ENCODE measurements at places on chromosomes 11 and 22. TPM values are rescaled to one million over a fixed set of nuclear protein-coding genes. Genes with fewer than 3 reads are reported as not detected.

GRCh38 chr11:118927554-118928100 lies 1.9 kb upstream of the BCL9L start:
- no peak for DNase-seq

- DNase-seq, result peak; percentile 66
These were observed 15.2 kb upstream of the NUP160 start for GRCh38 chr11:47863189-47863897.

The SEPTIN3 gene
- 1.9 TPM for total RNA-seq

The TECTA gene
- total RNA-seq, result 0.48 TPM

The MS4A15 gene
- not detected for total RNA-seq

GRCh38 chr11:124892146-124892545 lies 5.5 kb downstream of the ROBO4 start:
- no peak for DNase-seq

DNA sequence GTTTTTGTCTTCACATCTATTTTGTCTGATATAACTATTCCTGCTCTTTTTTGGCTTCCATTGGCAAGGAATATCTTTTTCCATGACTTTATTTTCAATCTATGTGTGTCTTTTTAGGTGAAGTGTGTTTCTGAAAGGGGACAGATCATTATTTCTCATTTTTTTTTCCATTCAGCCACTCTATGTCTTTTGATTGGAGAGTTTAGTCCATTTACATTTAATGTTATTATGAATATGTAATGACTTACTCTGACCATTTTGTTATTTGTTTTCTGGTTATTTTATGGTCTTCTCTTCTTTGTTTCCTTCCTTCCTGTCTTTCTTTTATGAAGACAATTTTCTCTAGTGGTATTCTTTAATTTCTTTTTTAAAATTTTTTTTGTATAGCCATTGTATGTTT lies 178.6 kb upstream of the CNTN5 start:
- no peak for DNase-seq

DNA sequence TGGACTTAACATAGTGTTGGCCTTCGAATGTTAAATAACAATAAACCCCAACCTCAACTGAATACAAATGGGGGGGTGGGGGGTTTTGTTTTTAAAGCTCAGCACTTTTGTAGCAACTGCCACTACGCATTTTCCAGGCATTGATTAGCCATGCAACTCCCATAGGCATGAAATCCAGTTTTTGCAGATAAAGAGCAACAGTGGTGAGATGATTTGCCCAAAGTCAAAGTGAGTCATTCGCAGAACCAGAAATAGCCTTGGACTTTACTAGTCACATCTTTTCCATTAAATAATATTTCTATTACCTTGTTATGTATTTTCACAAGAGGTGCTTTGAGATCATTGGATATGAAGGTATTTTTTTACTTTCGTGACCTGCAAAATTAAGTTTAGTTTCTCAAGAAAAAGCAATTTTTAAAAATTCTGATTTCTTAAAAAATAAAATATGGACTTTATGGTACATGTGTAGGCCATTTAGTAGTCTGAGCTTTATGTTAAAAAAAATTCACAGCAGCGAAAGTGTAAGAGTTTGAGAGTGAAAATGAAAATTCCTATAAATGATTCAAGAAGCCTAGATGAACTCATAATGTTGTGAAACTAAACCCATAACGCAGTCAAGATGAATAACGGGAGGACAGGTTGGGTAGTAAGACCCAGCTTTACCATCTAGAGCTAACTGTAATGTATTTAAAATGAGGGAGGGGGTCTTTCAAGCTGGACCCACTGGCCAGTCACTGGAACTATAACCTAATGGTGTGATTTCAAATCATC lies 1.9 kb upstream of the PHF21A start:
- DNase-seq, result no peak

- no peak for DNase-seq
These were observed 190.0 kb downstream of the PGR start for GRCh38 chr11:100939571-100939970.

The MPZL3 gene
- 6.9 TPM for total RNA-seq

- no peak for DNase-seq
These were observed 483 bp upstream of the ACCSL start for GRCh38 chr11:44047298-44047697.

- DNase-seq, result no peak
These were observed 696.3 kb downstream of the DLG2 start for GRCh38 chr11:84930863-84931262.

The MN1 gene
- total RNA-seq, result not detected

- DNase-seq, result no peak
These were observed 99.6 kb downstream of the TIMP3 start for GRCh38 chr22:32900886-32901635.

DNA sequence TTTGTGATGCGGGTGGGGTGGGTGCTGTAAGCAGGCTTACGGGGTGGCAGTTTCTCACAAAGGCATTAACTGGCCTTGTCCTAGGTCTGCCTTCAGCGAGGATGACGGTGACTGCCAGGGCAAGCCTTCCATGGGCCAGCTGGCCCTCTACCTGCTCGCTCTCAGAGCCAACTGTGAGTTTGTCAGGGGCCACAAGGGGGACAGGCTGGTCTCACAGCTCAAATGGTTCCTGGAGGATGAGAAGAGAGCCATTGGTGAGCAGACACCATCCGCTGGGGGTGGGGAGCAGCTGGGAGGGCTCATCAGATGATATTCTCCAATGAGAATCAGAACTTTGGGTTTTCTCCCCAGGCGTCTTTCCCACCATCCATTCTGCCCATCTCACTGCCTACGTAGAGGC lies 5.8 kb downstream of the TCN2 start:
- no peak for DNase-seq

The GUCY1A2 gene
- not detected for total RNA-seq

DNA sequence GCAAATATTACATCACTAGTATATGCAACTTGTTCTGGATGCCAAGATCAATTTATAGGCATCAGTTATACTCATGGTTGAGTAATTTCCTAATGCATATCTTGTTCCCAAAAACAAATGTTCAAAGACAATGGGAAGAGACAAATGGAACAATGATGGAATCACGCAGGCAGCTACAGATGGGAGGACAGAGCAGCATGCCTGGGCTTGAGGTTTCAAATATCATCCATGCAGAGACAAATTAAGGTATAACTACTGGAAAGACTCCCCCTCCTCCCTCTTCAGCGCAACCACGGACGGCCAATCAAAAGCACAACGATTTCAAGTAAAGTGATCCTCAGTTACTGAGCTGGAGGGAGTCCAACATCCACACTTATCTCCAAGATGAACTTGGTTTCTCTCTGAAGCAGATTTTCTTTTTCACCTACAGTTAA lies 106.8 kb downstream of the CCDC83 start:
- DNase-seq, result no peak

The ZBTB16 gene
- total RNA-seq, result not detected

DNA sequence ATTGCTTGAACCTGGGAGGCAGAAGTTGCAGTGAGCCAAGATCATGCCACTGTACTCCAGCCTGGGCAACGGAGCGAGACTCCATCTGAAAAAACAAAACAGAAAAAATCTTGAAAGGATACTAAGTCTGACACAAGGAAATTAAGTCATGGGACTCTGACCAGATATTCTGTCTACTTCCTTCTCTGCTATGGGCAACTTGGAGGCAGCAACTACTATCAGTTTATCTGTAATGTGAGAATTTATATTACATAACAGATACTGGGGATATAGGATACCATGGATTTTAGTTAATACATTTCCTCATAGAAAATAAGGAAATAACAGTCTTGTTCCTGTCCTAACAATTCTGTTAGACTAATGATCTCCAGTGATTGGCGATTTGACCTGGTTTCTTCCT lies 1.6 kb upstream of the SGSM3 start:
- DNase-seq, result no peak

DNA sequence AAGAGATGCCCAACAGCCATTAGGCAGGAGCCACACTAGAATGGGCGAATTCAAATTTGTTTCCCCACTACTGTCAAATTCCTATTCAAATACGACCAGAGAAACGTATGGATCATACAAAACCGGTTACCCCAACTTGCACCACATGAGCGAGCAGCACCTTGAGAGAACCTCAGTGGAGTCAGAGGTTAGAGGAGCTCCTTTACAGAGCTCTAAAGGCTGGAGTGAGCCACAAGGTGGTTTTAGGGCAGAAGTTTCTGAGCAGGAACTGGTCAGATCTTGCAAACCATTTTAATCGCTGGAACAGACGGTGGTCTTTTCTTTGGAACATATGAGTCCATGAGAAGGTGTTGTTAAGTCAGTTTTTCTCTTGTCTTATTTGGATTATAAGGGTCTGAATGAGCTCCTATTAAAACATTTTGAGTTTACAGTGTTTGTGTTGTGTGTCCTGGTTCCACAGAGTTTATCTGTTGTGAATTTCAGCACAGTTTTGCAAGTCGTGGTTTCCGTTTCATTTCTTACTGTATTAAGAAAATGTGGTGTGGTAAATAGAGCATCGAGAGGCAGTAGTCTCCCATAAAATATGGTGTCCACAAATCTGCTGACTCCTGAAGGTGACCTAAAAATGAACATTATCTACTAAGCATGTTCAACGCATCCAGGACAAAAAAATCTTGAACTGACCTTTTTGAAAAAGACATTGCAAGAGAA lies 471.7 kb downstream of the NTM start:
- no peak for DNase-seq

DNA sequence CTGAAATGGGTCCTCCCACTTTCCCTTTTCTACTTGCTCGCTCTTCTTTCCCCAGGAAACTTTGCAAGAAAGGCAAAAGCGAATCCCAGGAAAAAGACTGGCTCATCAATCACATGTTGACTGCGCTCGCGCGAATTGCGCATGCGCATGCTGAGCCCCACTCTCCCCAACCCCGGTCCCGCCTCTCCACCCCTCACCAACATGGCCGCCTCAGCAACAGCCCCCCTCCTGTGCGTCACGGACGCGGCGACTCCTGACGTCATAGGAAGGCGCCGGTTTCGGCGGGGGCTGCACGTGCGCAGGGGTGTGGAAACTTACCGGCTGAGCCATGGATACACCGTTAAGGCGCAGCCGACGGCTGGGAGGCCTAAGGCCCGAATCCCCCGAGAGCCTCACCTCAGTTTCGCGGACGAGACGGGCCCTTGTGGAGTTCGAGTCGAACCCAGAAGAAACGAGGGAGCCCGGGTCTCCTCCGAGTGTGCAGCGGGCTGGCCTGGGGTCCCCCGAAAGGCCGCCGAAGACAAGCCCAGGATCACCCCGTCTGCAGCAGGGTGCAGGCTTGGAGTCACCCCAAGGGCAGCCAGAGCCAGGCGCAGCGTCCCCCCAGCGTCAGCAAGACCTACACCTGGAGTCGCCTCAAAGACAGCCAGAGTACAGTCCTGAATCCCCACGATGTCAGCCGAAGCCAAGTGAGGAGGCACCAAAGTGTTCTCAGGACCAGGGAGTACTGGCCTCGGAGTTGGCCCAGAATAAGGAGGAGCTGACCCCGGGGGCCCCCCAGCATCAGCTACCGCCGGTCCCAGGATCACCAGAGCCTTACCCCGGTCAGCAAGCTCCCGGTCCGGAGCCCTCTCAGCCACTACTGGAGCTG lies at the start of gene CCDC86:
Gene CCDC86 (plus strand): TSS at position 317 of the 871 bp plus-strand sequence. CDS start 12 bp downstream, at position 329.
- peak; percentile 93 for DNase-seq

DNA sequence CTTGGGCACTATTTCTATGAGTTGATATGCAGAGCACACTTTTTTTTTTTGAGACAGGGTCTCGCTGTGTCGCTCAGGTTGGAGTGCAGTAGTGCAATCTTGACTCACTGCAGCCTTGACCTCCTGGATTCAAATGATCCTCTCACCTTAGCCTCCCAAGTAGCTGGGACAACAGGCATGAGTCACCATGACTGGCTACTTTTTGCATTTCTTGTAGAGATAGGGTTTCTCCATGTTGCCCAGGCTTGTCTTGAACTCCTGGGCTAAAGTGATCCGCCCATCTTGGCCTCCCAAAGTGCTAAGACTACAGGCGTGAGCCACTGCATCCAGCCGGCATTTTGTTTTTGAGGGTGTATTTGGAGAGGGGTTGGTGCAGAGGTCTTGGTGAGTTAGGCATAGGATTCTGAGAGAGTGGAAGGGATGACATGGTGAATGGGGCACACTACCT lies 29.9 kb upstream of the MTCH2 start:
- no peak for DNase-seq

All from OCI-LY7 (cell line).